ENCODE measurements at places on chromosomes 13 and 19.
A peak's percentile ranks its signal among the peaks of the same experiment; 100 is the strongest.

DNA sequence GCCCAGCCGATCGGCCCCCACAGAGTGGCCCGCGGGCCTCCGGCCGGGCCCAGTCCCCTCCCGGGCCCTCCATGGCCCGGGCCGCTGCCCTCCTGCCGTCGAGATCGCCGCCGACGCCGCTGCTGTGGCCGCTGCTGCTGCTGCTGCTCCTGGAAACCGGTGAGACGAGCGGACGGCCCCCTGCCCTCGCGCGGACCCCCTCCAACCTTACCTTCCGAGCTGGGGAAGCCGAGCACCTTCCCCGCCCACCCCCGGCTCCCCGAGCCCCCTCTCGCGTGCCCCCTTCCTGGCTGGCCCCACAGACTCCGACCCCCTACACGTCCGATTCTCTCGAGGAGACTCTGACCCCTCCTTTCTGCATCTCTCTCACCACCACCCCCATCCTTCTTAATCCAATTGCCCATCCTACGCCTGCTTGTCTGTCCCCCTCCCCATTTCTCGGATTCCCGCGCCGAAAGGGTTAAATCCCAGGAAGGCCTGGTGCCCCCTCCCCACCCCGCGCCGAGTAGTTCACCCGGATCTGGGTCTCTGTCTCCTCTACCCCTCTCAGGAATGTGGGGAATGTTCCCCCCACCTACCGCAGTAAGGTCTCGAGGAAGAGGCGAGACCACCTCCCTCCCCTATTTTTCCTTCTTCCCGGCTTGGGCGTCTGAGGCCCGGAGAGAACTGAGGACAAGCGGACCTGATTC lies 502 bp downstream of the NECTIN2 start:
- peak; percentile 58 for DNase-seq

GRCh38 chr13:52158629-52159158 lies 703 bp downstream of the NEK3 start:
- peak; percentile 55 for DNase-seq

GRCh38 chr19:52991484-52991883 lies 22.2 kb upstream of the ERVV-1 start:
- peak; percentile 88 for DNase-seq

DNA sequence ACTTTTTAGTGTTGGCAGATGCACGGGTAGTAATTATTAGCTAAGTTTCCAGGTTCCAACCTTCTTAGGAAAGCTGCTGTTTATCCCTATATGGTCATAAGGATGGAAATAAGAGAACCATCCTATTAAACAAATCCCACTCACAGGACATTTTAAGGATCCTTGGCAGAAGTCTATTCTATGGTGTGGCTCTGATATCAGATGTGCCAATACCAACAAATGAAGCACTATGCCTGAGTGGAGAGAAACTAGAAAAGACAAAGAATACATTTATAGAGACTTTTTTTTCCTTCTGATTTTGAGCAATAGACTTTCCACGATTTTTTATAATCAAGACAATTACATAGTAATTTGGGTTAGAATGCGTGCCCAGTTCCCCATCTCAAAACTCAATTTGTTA lies 12.6 kb downstream of the PCDH17 start:
- DNase-seq = no peak

DNA sequence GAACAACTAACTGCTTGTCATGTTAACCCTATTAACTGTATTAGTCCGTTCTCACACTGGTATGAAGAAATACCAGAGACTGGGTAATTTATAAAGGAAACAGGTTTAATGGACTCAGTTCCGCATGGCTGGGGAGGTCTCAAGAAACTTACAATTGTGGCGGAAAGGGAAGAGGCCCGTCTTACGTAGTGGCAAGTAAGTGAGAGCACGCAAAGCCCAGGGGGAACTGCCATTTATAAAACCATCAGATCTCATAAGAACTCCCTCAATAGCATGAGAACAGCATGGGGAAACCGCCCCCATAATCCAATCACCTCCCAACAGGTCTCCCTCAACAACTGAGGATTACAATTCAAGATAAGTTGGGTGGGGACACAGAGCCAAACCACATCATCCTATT lies 34.7 kb downstream of the PHF11 start:
- no peak for DNase-seq

GRCh38 chr13:100221166-100221565 lies 132.3 kb downstream of the PCCA start:
- DNase-seq = no peak

DNA sequence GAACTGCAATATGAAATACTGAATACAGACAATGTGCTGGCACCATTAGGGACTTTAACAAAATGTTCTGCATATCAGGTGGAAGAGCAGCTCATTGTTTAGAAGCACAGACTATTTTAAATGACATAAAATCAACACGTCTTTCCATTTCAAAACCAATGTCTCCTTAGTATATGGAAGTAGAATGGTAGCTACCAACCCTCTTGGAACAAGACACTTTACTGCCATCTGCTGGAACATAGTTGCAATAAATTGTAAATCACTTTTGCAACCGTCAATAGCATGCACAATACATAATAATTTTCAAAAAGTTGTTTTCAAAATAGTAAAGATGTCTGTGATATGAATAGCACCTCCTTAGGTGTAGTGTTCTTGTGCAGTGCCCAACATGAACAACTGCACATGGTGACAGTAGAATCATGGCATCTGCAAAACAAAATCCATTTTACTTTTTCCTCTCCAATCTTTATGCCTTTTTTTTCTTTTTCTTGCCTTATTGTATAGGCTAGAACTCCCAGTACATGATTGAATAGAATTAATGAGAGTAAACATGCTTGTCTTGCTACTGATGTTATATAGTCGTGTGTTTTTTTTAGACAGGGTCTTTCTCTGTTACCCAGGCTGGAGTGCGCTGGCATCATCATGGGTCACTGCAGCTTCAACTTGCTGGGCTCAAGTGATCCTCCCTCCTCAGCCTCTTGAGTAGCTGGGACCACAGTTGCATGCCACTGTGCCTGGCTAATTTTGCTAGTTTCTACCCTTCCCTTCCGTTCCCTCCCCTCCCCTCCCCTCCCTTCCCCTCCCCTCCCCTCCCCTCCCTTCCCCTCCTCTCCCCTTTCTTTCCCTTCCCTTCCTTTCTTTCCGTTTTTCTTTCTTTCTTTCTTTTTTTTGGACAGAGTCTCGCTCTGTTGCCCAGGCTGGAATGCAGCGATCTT lies 7.8 kb upstream of the LYPD5 start:
- DNase-seq = peak; percentile 64

- no peak for DNase-seq
These were observed 1118.5 kb downstream of the PCDH9 start for GRCh38 chr13:66111628-66112027.

- no peak for DNase-seq
These were observed 1670.2 kb upstream of the PCDH20 start for GRCh38 chr13:63085851-63086250.

- peak; percentile 98 for DNase-seq
These were observed 9.3 kb downstream of the RPS9 start for GRCh38 chr19:54209811-54210494.

DNA sequence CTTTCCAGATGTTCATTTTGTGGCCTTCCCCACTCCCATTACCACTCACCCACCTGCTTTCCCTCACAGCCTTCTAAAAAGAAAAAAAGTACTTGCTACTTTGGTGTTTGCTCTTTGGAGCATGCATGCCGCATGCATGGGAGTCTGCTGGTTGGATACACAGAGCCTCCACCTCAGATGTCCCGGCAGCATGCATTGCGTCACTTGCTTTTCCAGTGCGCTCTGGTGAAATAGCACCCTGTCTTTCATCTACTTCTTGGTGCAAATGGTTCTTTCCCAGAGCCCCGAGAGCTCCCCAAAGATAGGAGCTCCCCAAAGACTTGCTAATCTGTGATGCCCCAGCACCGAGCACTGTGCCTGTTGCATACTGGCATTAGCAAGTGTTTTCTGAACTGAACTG lies 333.2 kb upstream of the ZNF507 start:
- no peak for DNase-seq

Data from EH (cell line).